ENCODE measurements at places on chromosomes 1 and 21. TPM values are rescaled to one million over a fixed set of nuclear protein-coding genes. Genes with fewer than 3 reads are reported as not detected.

The KDF1 gene
- total RNA-seq, result not detected

The GJA8 gene
- not detected for total RNA-seq

The CD101 gene
- 0.23 TPM for total RNA-seq

The ZMPSTE24 gene
- total RNA-seq, result 38.8 TPM

The UROD gene
- 50.6 TPM for total RNA-seq

The FMOD gene
- not detected for total RNA-seq

The GGPS1 gene
- 19.1 TPM for total RNA-seq

The NKAIN1 gene
- total RNA-seq, result 1.1 TPM

The BTBD19 gene
- total RNA-seq, result 3.4 TPM

The AMY2A gene
- total RNA-seq, result not detected

The C1orf141 gene
- total RNA-seq, result not detected

The CD1B gene
- not detected for total RNA-seq

The SEC16B gene
- total RNA-seq, result 1.3 TPM

The KCNQ4 gene
- 0.20 TPM for total RNA-seq

The FLG2 gene
- total RNA-seq, result not detected

The UBL4B gene
- not detected for total RNA-seq

The NUF2 gene
- 29.3 TPM for total RNA-seq

The ZNF683 gene
- total RNA-seq, result not detected

The COL24A1 gene
- total RNA-seq, result 0.06 TPM

The NR0B2 gene
- total RNA-seq, result not detected

The RGS16 gene
- total RNA-seq, result 0.40 TPM

The HCN3 gene
- total RNA-seq, result 4.5 TPM

The CASQ1 gene
- not detected for total RNA-seq

The GCSAML gene
- total RNA-seq, result not detected

The NHLH1 gene
- 0.39 TPM for total RNA-seq

The TFF3 gene
- not detected for total RNA-seq

The SAMD11 gene
- total RNA-seq, result 16.3 TPM

The ANP32E gene
- total RNA-seq, result 43.4 TPM

The FCRL4 gene
- total RNA-seq, result not detected

The CHI3L1 gene
- not detected for total RNA-seq

The SHISAL2A gene
- 0.28 TPM for total RNA-seq

The RAB25 gene
- total RNA-seq, result not detected

The RUNX3 gene
- total RNA-seq, result 5.7 TPM

The AMIGO1 gene
- total RNA-seq, result 1.3 TPM

The OR6N1 gene
- total RNA-seq, result not detected

The BLACAT1 gene
- total RNA-seq, result not detected

The HTR1D gene
- total RNA-seq, result 14.8 TPM

The FALEC gene
- total RNA-seq, result not detected

The ZNF436 gene
- total RNA-seq, result 5.4 TPM

The DRAM2 gene
- 19.4 TPM for total RNA-seq

The FGR gene
- not detected for total RNA-seq

The APP gene
- total RNA-seq, result 256 TPM

The SEMA4A gene
- total RNA-seq, result 0.38 TPM

Data from A549 treated with Mapracorat at 1 μM for 4 hours (cell line).